ENCODE measurements at places on chromosomes 13 and 19. TPM values are rescaled to one million over a fixed set of nuclear protein-coding genes. Genes with fewer than 3 reads are reported as not detected.

- no peak for DNase-seq
- H3K27ac ChIP-seq = no peak overlapping the region
- no peaks in the 10 kb centered on the region for H3K4me1 ChIP-seq
- H3K4me3 ChIP-seq = no peak overlapping the region
- H3K36me3 ChIP-seq = no peaks in the 10 kb centered on the region
Observed at GRCh38 chr13:72156760-72157159, 289.8 kb upstream of the DACH1 start.

Gene SHISA7
- total RNA-seq = 0.31 TPM

DNA sequence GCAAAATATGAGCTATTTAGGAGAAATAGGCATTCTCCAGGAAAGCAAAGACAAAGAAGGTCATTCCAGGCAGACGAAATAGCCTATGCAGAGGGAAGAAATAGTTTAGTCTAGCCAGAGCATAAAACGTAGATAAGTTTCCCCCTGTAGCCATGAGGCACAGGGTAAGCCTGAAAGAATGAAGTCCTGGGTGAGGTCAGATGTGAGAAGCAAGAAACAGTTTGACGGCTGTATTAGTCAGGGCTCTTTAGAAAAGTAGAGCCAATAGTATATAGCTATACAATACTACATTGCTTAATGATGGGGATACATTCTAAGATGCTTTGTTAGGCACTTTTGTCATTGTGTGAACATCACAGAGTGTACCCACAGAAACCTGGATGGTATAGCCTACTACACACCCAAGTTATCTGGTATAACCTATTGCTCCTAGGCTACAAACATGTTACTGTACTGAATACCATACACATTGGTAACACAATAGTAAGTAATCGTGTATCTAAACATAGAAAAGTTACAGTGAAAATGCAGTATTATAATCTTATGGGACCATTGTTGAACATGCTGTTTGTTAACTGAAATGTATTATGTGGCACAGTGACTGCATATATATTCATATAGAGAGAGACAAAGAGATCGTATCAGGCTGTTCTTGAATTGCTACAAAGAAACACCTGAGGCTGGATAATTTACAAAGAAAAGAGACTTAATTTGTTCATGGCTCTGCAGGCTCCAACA lies 59.3 kb upstream of the WDFY2 start:
- no peaks in the 10 kb centered on the region for H3K27me3 ChIP-seq
- DNase-seq = no peak
- no peak overlapping the region for H3K27ac ChIP-seq
- H3K4me3 ChIP-seq = no peak overlapping the region
- H3K4me1 ChIP-seq = no peaks in the 10 kb centered on the region
- no peaks in the 10 kb centered on the region for H3K36me3 ChIP-seq

Gene GJB2
- 0.28 TPM for total RNA-seq

- H3K27me3 ChIP-seq = no peaks in the 10 kb centered on the region
- no peak overlapping the region for H3K27ac ChIP-seq
- no peak overlapping the region for H3K4me3 ChIP-seq
- DNase-seq = no peak
Observed at GRCh38 chr19:4115050-4115817, 8.7 kb downstream of the MAP2K2 start.

DNA sequence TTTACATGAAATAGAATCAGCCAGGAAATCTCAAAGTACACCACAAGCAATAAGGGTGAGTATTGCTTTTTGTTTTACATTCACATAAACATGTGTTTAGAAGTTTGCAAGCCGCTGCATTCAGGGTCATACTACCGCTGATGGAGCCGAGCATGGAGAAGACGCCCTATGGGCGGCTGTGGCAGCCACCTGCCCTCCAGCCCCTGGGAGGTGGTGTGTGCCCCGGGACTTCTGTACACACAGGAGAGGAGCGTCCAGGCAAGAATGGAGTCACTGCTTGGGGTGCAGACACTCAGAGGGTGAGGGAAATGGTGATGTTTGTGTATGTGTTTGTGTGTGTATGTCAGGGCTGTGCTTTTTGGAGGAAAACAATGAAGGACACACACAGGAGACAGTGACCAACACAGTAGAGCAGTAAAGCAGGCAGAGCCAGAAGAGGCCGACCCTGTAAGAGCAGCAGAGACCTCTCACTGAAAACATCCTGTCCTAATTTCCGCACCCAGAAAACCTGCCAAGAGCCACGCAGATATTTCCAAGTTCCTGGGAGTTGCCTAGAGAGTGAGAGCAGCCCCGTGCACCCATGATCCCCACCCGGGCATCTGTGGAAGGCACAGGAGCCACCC lies 108.1 kb upstream of the GJB6 start:
- no peaks in the 10 kb centered on the region for H3K27me3 ChIP-seq
- H3K36me3 ChIP-seq = no peaks in the 10 kb centered on the region
- no peak for DNase-seq

Gene IL11
- total RNA-seq = 3.9 TPM

GRCh38 chr13:47117268-47117667 lies 220.4 kb upstream of the HTR2A start:
- H3K36me3 ChIP-seq = no peaks in the 10 kb centered on the region
- H3K4me1 ChIP-seq = no peaks in the 10 kb centered on the region
- no peaks in the 10 kb centered on the region for H3K27me3 ChIP-seq
- no peak overlapping the region for H3K27ac ChIP-seq

Gene RNF225
- total RNA-seq = 2.1 TPM

- H3K27ac ChIP-seq = no peak overlapping the region
- no peak for DNase-seq
- H3K36me3 ChIP-seq = peaks cover 53% of the 10 kb centered on the region
- peak overlapping the region; percentile 98 for H3K4me3 ChIP-seq
- H3K4me1 ChIP-seq = no peaks in the 10 kb centered on the region
Observed at GRCh38 chr19:38928391-38929001, 2.1 kb downstream of the SARS2 start.

- no peak for DNase-seq
- H3K4me3 ChIP-seq = no peak overlapping the region
- H3K27me3 ChIP-seq = no peaks in the 10 kb centered on the region
- H3K27ac ChIP-seq = no peak overlapping the region
Observed at GRCh38 chr19:31126236-31126635, 223.0 kb downstream of the TSHZ3 start.

Data from H9 (cell line).